Heart left ventricle (tissue), 16 donors: ENCODE measurements at places on chromosomes 5 and 9. TPM values are rescaled to one million over a fixed set of nuclear protein-coding genes. Genes with fewer than 3 reads are reported as not detected.
A peak's percentile ranks its signal among the peaks of the same experiment; 100 is the strongest.

GRCh38 chr9:109632817-109633216 is 134.7 kb upstream of the PTPN3 start:
- no peak overlapping the region for H3K27ac ChIP-seq
- H3K36me3 ChIP-seq: no peaks in the 10 kb centered on the region
- DNase-seq: no peak
- no peaks in the 10 kb centered on the region for H3K4me1 ChIP-seq

- H3K27me3 ChIP-seq: no peaks in the 10 kb centered on the region
- no peaks in the 10 kb centered on the region for H3K4me1 ChIP-seq
- H3K36me3 ChIP-seq: no peaks in the 10 kb centered on the region
- peak overlapping the region; percentile 7 for H3K27ac ChIP-seq
- H3K4me3 ChIP-seq: no peak overlapping the region
These were observed 475.4 kb downstream of the DMAC1 start for GRCh38 chr9:7324152-7324598.

- H3K4me1 ChIP-seq: peaks cover 5% of the 10 kb centered on the region
- H3K27me3 ChIP-seq: no peaks in the 10 kb centered on the region
- no peak for DNase-seq
- peaks cover 26% of the 10 kb centered on the region for H3K36me3 ChIP-seq
- no peak overlapping the region for H3K27ac ChIP-seq
- H3K4me3 ChIP-seq: no peak overlapping the region
These were observed 25.4 kb downstream of the SLC1A3 start for GRCh38 chr5:36631620-36632362.

GRCh38 chr9:112905084-112905483 is 14.4 kb upstream of the SLC46A2 start:
- no peaks in the 10 kb centered on the region for H3K36me3 ChIP-seq
- H3K4me3 ChIP-seq: no peak overlapping the region
- no peak for DNase-seq
- no peaks in the 10 kb centered on the region for H3K27me3 ChIP-seq
- H3K4me1 ChIP-seq: no peaks in the 10 kb centered on the region

GRCh38 chr9:129653823-129654553 is 11.5 kb upstream of the PRRX2 start:
- no peaks in the 10 kb centered on the region for H3K36me3 ChIP-seq
- no peak for DNase-seq
- H3K4me1 ChIP-seq: no peaks in the 10 kb centered on the region
- no peak overlapping the region for H3K4me3 ChIP-seq
- no peak overlapping the region for H3K27ac ChIP-seq
- no peaks in the 10 kb centered on the region for H3K27me3 ChIP-seq

GRCh38 chr9:93954434-93955061 is 607 bp downstream of the BARX1 start:
- peaks cover 56% of the 10 kb centered on the region for H3K4me1 ChIP-seq
- H3K27me3 ChIP-seq: peaks cover 94% of the 10 kb centered on the region
- DNase-seq: no peak

Gene ZNF483
- 5.3 TPM for total RNA-seq

GRCh38 chr9:77899679-77900354 is 131.8 kb downstream of the GNAQ start:
- H3K4me3 ChIP-seq: no peak overlapping the region
- no peaks in the 10 kb centered on the region for H3K36me3 ChIP-seq
- H3K27ac ChIP-seq: no peak overlapping the region
- no peak for DNase-seq
- no peaks in the 10 kb centered on the region for H3K27me3 ChIP-seq
